NCI-H524 treated with DMSO at 0.1 percent for 48 hours (cell line): ENCODE measurements at places on chromosomes 7 and 10.

GRCh38 chr10:113320211-113320610 lies 232.6 kb upstream of the HABP2 start:
- DNase-seq = no peak

- no peak for DNase-seq
Observed at GRCh38 chr10:69826789-69827554, 25.3 kb downstream of the COL13A1 start.

DNA sequence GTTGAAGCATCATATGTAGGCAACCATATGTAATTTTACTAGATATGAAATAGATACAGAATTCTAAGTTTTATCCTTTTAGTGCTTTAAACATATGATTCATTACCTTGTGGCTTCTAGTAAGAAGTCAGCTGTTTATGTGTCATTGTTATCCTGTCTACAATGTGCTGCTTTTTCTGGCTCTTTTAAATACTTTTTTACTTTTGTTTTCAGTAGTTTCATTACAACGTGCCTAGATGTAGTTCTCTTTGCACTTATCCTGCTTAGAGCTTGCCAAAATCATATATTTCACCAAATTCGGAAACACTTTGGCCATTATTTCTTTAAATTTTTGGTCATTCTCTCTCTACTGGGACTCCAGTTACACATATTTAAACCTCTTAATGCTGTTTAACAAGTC lies 26.4 kb downstream of the YAE1 start:
- DNase-seq = no peak

GRCh38 chr7:47764746-47765145 lies 182.8 kb upstream of the TNS3 start:
- no peak for DNase-seq

GRCh38 chr10:78081292-78081691 lies 47.6 kb downstream of the RPS24 start:
- DNase-seq = no peak

GRCh38 chr7:157519246-157519645 lies 182.4 kb downstream of the DNAJB6 start:
- DNase-seq = no peak

- DNase-seq = no peak
Observed at GRCh38 chr10:124564881-124565280, 103.3 kb downstream of the LHPP start.

GRCh38 chr7:111029574-111030251 lies 61.2 kb upstream of the LRRN3 start:
- DNase-seq = no peak

DNA sequence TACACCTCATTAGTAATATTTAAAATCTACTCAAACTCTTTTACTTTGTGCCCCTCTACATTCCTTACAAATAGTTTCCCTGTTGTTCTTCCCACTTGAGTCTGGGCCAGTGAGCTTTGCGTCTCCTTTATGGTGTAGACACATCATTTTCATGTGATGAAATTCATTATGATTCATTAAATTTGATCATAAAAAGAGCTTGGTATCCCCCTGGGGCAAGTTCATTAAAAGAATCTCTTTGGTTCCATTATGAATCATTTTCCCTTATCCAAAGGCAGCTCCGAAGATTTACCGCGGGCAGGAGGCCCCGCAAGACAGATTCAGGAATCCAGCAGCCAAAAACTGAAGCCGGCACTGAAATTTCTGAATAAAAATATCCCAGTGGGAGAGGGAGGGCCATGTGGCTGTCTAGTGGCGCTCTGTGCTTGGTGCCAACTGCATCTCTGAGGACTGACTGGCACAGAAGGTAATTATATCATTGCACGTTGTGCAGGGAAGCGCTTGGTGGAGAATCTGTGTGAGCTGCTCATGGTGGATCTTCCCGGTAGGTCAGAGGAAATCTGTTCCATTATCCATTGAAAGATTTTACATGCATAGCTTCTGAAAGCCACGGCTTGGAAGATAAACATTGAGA lies 151.4 kb upstream of the PITRM1 start:
- no peak for DNase-seq

GRCh38 chr7:136874393-136875032 lies 6.1 kb downstream of the CHRM2 start:
- DNase-seq = no peak

- peak; percentile 7 for DNase-seq
Observed at GRCh38 chr7:112383671-112384417, 66.4 kb upstream of the IFRD1 start.

DNA sequence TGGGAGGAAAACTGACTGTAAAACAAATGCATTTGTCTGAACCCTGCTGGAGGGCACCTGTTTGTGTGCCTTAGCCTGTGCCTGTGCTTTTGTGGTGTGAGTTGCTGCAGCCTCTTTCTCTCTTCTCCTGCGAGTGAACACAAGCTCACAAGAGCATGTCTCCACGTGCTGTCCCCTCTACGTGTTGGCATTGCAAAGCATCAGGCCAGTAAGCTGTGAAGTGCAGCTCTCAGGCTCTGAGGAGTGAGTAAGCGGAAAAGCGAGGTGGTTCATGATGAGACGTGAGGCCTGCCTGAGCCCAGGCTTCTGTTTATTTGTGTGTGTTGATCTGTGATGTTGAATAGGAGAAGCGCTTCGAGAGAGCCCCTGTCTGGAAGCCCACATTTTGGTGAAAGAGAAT lies 85.6 kb upstream of the PDCD4 start:
- DNase-seq = no peak

DNA sequence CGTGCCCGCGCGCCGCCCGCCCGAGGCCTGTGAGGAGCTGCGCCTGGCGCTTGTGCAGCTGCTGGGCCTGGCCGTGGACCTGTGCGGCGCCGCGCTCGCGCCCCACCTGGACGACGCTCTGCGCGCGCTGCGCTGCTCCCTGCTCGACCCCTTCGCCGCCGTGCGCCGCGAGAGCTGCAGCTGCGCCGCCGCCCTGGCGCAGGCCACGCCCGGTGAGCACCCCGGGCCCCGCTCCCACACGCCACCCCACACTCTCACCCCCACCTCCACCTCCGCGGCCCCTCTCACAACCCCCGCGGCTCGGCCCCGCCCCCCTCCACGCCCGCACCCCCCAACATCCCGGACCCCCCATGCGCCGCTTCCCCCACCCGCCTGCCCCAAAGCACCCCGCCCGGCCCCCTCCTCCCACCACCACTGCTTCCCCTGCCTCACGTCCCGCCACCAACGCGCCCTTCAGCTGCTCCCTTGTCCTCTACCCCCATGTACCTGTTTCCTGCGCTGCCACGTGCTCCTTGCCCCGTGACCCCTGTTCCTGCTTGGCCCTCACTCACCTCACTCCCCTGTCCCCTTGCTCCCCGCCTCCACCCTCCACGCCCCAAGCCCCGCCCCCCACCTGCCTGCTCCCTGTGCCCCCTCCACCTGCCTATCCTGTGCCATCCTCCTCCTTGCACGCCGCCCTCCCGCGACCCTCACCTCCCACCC lies at the start of gene PRKAR1B:
Gene PRKAR1B (minus strand): TSS at position 178 of the 702 bp plus-strand sequence. CDS start 15,776 bp downstream, outside the sequence.
- no peak for DNase-seq

GRCh38 chr7:17362439-17363105 lies 64.1 kb downstream of the AHR start:
- no peak for DNase-seq

GRCh38 chr10:12098966-12099365 lies 30.2 kb downstream of the DHTKD1 start:
- no peak for DNase-seq

GRCh38 chr10:124296121-124296812 lies 122.5 kb downstream of the OAT start:
- no peak for DNase-seq

- DNase-seq = no peak
Observed at GRCh38 chr10:113967126-113967525, 76.5 kb upstream of the ADRB1 start.

DNA sequence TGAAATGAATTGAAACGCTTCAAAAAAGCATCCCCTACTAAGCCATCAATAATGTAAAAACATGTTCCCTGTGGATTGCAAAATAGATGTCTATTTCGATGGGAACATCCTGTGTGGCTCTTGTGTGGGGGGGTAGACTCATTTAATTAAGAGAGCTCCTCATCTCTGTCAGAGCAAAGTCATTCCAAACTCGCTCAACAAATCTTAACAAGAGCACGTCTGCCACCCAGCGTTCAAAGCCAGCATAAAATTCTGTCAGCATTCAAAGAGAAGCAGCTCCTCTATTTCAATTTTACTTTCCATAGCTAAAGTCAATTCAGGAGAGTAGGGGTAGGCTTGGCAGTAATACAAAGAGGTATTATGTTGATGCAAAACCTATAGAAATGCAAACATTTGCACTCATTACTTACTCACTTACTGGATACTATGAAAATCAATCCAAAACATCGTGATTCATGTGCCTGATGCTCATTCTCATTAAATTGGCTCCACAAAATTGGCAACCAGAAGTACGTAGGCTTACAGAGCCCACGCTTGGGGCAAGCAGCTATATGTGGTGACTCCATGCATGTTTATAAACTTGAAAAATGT lies 114.9 kb downstream of the IPMK start:
- no peak for DNase-seq

DNA sequence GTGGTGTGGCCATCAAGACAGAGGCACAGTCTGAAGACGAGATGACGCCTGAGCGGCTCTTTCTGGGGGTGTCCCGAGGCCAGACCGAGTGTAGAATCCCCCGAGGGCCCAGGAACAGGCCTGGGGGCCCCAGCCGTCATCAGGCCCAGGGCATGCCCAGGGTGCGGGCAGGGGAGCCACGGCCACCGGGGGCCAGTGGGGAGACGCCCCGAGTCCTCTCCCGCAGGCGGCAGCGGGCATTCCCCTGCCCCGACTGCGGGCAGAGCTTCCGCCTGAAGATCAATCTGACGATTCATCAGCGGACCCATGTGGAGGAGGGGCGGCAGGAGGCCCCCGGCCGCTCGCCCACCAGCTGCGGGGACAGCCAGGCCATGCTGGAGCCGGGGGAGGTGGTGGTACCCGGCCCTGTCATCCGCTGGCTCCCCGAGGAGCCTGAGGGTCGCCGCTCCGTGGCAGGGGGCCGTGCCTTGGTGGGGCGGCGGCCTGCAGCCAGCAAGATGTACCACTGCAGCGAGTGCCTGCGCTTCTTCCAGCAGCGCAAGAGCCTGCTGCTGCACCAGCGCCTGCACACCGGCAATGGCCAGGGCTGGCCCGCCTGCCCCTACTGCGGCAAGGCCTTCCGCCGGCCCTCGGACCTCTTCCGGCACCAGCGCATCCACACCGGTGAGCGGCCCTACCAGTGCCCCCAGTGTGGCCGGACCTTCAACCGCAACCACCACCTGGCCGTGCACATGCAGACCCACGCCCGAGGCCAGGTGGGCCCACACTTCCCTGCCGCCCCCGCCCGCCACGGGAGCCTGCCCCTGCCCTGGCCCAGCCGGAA lies 19.7 kb downstream of the ZNF783 start:
- DNase-seq = no peak

- DNase-seq = no peak
Observed at GRCh38 chr7:127089146-127089545, 163.6 kb downstream of the GRM8 start.

GRCh38 chr10:117646718-117647117 lies 104.2 kb downstream of the EMX2 start:
- DNase-seq = no peak

GRCh38 chr7:8434290-8435002 lies 1.0 kb downstream of the NXPH1 start:
- no peak for DNase-seq

DNA sequence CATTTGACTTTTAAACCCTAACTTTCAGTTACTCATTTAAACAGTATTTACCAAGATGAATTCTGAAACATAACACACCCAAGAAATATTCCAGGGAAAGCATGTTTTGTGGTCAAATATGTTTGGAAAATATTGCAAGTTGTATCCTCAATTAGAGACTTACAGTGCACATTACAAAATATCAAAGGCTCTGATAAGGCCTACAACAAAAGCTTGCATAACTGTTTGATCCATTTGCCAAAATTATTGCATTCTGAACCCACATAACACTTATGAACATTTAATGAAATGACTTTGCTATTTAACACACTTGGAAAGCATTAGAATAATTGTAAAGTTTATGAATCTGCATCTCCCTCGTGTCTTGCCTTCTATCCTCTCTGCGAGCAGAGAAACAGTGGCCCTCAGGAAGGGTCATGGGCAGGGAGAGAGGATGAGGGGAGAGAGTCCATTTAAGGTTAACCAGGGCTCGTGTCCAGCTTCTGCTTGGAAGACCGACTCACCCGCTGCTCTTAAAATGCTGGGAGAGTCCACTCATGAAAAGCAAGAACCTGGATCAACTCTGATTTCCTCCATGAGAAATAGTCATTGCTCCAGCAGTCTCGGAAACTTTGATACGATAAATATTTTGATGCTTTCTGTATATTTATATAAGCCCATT lies 408.2 kb upstream of the ZMIZ1 start:
- DNase-seq = no peak

GRCh38 chr7:31553661-31554081 lies 39.8 kb downstream of the ITPRID1 start:
- DNase-seq = no peak

- DNase-seq = no peak
Observed at GRCh38 chr10:117551330-117552155, 9.0 kb downstream of the EMX2 start.

DNA sequence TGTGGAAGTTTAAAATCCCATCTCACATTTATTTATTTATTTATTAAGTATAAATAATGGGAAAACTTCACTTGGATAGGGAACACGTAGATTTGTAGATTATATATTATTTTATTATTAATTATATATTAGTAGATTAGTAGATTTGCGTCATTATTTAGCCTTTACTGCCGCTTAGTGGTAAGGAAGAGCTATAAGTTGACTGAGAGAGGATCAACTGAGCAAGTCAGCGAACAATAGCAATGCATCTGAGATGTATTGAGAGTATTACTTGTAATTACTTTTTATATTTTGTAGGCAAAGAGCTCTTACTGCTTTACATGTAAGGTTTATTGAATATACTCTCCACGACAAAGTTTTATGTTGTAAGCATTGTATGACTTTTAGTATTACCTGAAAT lies 244.5 kb upstream of the ANKRD30A start:
- DNase-seq = no peak

DNA sequence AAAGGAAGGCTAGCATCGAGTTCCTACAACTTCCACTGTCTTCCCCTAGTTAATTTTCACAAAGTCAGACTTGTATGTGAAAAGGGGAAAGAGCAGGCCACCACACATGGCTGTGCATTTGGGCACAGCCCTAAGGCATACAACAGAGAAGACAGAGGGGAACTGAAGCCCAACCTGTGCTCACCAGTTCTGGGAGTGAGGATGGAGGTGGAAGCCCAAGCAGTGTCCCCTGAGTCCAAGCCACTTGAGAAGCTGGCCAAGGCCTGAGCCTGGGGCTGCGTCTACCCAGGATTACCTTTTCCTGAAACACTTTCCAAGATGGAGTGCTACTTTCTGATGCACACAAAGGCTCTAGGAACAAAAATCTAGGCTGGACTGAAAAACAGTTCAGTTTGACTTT lies 20.3 kb downstream of the GPNMB start:
- DNase-seq = no peak

DNA sequence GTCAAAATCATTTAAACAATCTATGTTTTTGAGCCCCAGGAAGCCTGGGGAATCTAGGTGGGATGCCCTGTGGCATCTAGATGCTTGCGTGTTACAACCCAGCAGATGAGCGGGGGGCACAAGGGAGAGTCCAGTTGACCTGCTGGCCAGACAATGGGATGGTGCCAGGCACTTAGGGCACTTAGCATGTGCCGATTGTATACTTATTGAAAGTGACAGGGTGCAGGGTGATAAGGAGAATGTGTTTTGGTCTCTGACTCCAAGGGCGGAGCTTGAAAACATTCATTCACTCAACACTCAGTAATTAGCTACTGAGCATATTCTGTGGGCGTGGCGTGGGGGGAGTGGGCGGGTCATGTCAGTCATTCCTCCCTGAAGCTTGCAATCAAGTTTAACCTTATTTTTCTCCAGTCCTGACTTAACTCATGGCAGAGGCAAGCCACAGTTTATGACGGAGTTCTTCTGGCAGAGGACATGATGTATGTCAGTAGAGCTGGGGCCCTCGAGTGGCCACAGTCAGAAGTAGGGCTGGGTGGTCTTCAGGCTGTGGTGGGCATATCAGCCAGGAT lies 115.1 kb downstream of the PRKCQ start:
- no peak for DNase-seq
